ENCODE measurements at places on chromosomes 7 and 10.

DNA sequence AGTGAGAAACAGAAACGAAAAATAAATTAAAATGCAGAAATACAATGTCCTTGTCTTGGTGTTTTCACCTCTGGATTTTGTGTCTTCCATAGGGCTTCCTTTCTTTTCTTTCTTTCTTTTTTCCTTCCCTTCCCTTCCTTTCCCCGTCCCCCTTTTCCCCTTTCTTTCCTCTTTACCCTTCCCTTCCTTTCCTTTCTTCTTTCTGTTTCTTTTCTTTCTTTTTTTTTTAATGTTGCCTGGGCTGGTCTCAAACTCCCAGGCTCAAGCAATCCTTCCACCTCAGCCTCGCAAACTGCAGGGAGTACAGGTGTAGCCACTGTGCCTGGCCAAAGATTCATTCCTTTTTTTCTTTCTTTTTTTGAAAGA lies 8.8 kb downstream of the ZNF853 start:
- peaks cover 10% of the 10 kb centered on the region for H3K36me3 ChIP-seq
- peak overlapping the region; percentile 57 for H3K27ac ChIP-seq
- no peaks in the 10 kb centered on the region for H3K27me3 ChIP-seq
- no peaks in the 10 kb centered on the region for H3K4me1 ChIP-seq

DNA sequence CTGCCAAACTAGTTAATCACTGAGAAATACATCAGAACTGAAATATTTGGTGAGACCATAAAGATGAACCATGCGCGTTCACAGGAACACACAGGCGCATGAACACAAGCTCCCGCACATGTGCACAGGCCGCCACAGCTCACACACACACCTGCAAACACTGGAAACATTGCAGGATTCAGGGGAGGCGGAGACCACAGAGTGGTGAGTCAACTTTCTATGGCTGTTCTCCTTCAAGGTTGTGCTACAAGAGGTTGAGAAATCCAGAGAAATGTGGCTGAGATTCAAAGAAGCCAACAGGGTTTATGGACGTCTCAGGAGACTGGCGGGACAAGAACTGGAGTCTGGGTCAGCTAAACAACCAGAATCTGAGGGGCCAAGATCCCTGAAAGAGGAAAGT lies 17.8 kb downstream of the ESYT2 start:
- no peak overlapping the region for H3K4me3 ChIP-seq
- H3K27me3 ChIP-seq = no peaks in the 10 kb centered on the region
- DNase-seq = no peak
- H3K4me1 ChIP-seq = peaks cover 19% of the 10 kb centered on the region
- H3K36me3 ChIP-seq = no peaks in the 10 kb centered on the region

DNA sequence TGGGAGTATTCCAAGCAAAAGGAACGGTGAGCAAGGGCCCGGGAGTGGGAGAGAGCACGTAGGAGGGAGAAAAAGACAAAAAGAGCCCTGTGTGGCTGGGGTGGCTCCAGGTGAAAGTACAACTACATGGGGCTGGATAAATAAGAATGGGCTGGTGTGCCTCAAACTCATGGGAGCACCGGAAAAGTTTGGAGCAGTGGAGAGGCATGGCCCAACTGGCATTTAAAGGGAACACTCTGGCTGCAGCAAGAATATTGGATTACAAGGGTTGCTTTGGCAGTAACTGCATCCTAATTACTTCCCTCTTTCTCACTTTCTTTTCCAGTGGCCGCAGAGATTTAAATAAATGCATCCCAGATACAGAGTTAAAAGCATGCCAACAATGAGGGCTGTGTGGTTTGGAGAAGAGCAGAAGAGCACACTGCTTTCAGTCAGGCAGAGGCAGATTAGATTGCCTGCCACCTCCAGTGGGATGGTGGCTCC lies 39.1 kb upstream of the HERPUD2 start:
- H3K27ac ChIP-seq = no peak overlapping the region

DNA sequence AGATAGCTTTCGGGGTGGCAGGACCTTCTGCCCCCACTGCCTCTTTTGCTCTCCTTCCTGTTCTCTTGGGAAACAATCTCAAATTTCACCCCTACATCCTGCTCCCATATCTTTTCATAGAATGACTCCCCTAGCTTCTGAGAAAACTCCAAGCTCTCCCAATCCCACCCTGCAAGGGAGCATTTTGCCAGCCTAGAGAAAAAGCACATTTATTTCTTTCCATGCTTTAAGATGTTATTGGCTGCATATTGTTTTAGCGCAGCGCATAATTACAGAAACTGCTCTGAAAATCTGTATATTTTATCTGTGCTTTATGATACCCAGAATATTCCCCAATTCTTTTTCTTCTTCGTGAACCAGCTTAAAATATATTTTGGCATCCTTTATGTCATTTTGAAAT lies 601.3 kb downstream of the KCNMA1 start:
- H3K4me3 ChIP-seq = no peak overlapping the region
- DNase-seq = no peak
- H3K27ac ChIP-seq = no peak overlapping the region
- H3K27me3 ChIP-seq = peaks cover 3% of the 10 kb centered on the region
- peaks cover 28% of the 10 kb centered on the region for H3K4me1 ChIP-seq
- H3K36me3 ChIP-seq = no peaks in the 10 kb centered on the region

DNA sequence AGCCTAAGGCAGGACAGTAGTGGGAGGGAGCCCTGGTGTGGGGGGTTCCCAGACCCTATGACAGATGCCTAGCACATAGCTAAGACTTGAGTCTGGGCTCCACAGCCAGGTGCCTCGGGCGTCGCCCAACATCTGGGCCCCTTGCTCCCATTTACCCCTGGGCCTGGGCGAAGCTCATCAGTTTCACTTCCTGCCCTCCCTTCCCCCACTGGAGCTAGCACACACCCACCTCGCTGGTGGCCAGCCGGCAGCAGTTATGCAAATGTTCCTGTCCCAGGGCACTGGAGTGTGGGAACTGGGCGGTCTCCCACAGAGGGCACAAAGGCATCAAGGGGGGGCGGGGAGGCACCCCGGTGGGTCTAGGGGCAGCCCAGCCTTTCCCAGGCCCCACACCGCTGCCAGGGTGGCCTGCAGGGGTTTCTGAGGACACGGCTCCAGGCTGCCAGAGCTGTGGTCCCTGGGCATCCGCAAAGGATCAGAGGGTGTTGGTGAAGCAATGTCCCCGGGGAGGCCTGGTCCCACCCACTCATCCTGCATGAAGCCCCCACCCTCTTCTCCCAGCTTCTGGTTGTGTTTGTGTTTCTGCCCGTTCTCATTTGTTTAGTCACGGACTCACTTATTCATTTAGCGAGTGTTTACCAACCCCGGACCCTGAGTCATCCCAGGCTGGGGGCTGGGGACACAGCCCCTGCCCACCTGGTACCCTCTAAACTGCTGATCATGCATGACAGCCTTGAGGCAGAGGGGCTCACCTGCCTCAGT lies 20.4 kb downstream of the SH2B2 start:
- H3K27me3 ChIP-seq = no peaks in the 10 kb centered on the region
- H3K36me3 ChIP-seq = no peaks in the 10 kb centered on the region
- no peak overlapping the region for H3K4me3 ChIP-seq
- peaks cover 12% of the 10 kb centered on the region for H3K4me1 ChIP-seq
- DNase-seq = peak; percentile 28

DNA sequence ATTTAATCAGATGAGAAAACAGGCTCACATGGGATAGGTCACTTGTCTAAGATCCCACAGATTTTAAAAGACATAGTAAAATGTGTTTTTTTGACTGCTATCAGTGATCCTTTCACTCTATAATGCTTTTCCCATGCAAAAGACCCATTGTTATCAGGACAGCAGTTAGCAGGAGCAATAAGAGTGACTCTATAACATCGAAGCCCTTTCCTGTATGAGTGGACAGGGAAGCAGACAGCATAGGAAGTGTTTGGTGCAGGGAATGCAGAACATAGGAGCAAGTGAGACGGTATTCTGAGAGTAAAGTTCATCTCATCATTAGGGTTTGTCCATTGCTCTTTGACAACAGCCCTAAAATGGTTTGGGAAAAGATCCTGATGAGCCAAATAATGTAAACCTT lies 68.5 kb downstream of the SLC25A13 start:
- no peak for DNase-seq
- peaks cover 22% of the 10 kb centered on the region for H3K36me3 ChIP-seq
- H3K4me3 ChIP-seq = no peak overlapping the region
- H3K4me1 ChIP-seq = peaks cover 9% of the 10 kb centered on the region
- peaks cover 3% of the 10 kb centered on the region for H3K27me3 ChIP-seq

GRCh38 chr10:26887611-26888215 lies 27.0 kb upstream of the ABI1 start:
- no peak overlapping the region for H3K27ac ChIP-seq
- H3K36me3 ChIP-seq = peaks cover 3% of the 10 kb centered on the region
- no peak for DNase-seq
- no peak overlapping the region for H3K4me3 ChIP-seq
- H3K27me3 ChIP-seq = peaks cover 20% of the 10 kb centered on the region

DNA sequence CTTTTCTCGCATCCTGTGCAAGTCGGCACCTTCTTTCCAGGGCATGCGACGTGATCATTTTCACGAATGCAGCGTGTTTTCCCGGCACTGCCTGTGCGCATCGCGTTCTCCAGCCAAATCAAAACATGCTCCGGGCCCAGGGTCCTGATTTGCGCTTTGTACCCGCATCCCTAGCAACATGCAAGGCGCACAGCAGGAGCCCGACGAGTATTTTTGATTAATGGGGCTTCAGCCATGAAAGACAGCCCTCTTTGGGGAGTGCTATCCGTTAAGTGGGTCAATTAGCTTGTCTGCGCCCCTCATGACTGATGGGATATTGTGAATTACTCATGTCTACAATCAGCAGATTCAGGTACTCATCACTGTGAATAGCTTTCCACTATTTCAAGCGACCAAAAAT lies 243.3 kb upstream of the RNF32 start:
- peaks cover 20% of the 10 kb centered on the region for H3K27me3 ChIP-seq
- no peaks in the 10 kb centered on the region for H3K36me3 ChIP-seq

- H3K4me1 ChIP-seq = peaks cover 7% of the 10 kb centered on the region
- H3K27ac ChIP-seq = peak overlapping the region; percentile 48
- DNase-seq = no peak
- no peaks in the 10 kb centered on the region for H3K27me3 ChIP-seq
- no peak overlapping the region for H3K4me3 ChIP-seq
Observed at GRCh38 chr7:84548366-84549365, 354.1 kb upstream of the SEMA3A start.

GRCh38 chr7:154864523-154864891 lies 138.4 kb downstream of the PAXIP1 start:
- no peaks in the 10 kb centered on the region for H3K36me3 ChIP-seq
- no peak overlapping the region for H3K27ac ChIP-seq
- peaks cover 36% of the 10 kb centered on the region for H3K27me3 ChIP-seq
- H3K4me1 ChIP-seq = peaks cover 16% of the 10 kb centered on the region

GRCh38 chr10:80324086-80324485 lies 32.5 kb downstream of the DYDC1 start:
- DNase-seq = no peak
- no peaks in the 10 kb centered on the region for H3K27me3 ChIP-seq
- no peak overlapping the region for H3K4me3 ChIP-seq
- H3K36me3 ChIP-seq = no peaks in the 10 kb centered on the region
- H3K27ac ChIP-seq = no peak overlapping the region
- H3K4me1 ChIP-seq = peaks cover 7% of the 10 kb centered on the region

Data from neural crest cell (in vitro differentiated cells).